Activated T-cell treated with anti-CD3 and anti-CD28 coated beads, Interleukin-2, amount 50 U/mL, for 1 hour (primary cell): ENCODE measurements at places on chromosomes 1 and 21.

DNA sequence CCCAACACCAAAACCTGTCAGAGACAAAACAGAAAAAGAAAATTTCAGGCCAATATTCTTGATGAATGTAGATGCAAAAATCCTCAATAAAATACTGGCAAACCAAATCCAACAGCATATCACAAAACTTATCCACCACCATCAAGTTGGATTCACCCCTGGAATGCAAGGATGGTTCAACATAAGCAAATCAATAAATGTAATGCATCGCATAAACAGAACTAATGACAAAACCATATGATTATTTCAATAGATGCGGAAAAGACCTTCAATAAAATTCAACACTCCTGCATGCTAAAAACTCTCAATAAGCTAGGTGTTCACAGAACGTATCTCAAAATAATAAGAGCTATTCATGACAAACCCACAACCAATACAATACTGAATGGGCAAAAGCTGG is 3.8 kb upstream of the OR2L5 start:
- DNase-seq, result no peak

- DNase-seq, result no peak
These were observed 37.2 kb upstream of the SLC9A1 start for GRCh38 chr1:27192039-27192529.

DNA sequence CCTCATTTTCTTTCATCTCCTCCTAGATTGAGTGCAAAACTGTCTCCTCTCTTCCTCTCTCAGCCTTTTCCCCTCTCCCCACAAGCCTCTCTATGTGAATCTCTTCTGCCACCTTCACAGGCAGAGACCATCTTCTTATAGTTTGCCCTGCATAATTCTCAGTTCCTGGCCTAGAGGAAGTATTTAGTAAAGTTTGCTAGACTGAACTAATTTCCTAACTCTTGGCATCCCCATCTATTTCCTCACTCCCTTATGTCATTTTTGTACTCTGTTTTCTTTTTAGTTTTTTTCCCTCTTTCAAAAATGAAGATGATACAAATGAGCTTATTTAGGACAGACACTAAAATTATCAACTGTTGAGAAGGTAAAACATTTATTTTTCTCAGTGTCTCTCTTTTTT is 66.0 kb downstream of the XCL2 start:
- DNase-seq, result no peak

DNA sequence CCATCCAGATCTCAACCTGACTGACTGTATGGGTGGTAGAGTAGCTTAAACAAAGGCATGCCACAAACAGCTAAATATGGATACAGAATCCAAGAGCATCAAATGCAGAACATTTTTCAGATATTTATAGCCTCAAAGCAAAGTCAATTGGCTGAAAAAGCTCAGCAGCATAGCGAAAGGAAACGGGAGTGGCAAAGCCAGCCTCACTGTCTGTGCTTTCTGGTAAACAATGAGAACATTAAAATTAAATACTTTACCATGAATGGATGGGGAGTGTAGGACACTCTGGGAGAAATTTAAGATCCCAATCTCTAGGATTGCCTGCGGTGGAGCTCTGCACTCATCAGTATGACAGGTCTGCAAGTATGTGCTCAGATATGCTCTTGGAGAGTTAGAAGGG is 4.4 kb downstream of the RASAL2 start:
- DNase-seq, result no peak

DNA sequence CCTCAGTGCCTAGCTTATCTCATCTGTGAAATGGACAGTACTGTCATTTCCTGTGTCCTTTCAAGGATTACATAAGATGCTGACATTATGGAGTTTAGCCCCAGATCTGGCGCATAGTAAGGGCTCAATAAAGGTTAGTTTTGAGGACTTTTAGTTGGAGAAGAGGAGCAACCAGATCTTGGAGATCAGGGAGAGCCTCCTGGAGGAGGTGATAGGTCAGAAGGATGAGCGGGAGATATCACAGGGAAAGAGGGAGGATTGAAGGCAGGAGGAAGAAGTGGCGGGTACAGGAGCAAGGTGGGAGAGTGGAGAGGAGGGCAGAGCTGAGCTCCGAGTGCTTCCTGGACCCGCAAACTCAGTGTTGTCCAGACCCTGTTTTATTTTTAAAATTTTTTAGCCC is 17.5 kb downstream of the SLC66A1 start:
- DNase-seq, result no peak

GRCh38 chr1:205274041-205274691 is 46.4 kb downstream of the TMCC2 start:
- no peak for DNase-seq

DNA sequence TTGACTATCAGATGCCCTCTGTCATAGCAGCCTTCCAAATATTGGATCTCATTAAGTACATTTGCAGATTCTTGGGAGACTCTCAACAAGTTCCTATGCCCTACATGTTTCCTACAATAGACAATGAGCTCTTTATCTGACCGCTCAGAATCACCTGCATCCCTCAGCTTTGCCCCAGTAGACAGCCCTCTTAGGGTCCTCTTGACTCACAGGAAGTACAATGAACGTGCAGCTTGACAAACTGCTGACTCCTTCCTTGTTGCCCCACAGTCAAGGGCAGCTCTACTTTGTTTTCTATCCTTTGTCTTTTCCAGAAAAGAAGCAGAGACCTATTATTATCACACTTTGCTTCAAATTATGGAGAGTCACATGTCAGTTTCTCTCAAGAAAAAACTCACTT is 27.6 kb downstream of the SLC44A5 start:
- no peak for DNase-seq

GRCh38 chr1:174982971-174983689 is 16.6 kb upstream of the CACYBP start:
- DNase-seq, result no peak

DNA sequence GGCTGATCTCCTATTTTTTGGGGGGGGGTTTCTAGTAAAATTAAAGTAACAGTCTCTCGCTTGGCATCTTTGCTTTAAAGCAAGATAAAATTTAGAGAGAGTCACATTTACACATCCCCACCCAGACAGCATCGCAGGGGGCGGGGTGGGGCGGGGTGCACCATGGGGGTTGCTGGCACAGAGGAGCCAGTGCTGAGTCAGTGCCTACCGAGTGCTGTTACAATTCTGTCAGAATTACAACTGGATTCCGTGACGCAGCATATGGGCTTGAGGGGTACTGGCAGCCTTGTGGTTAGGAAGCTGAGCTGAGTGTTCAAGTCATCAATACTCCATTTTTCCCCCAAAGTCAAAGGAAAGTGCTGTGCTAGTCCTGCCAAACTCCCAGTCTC is 175.9 kb downstream of the PRDM16 start:
- no peak for DNase-seq

DNA sequence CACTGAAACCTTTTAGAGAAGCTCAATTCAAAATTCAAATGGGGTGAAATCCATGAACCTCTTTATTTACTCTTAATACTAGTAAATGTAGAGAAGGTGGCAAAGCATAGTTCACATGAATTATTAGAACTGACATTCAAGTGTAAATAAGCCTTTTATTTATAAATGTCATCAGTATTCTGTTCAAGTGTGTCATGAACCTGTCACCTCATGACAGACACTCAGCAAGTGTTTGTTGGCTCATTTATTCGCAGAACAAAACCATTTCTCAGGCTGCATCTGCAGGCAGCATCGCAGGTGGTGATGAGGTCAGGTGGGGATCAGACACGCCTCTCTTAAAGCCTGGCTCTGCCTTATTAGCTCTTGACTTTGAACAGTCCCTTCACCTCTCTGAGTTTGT is 116.6 kb downstream of the SETD4 start:
- no peak for DNase-seq

GRCh38 chr1:234782791-234783190 is 172.8 kb upstream of the IRF2BP2 start:
- no peak for DNase-seq

DNA sequence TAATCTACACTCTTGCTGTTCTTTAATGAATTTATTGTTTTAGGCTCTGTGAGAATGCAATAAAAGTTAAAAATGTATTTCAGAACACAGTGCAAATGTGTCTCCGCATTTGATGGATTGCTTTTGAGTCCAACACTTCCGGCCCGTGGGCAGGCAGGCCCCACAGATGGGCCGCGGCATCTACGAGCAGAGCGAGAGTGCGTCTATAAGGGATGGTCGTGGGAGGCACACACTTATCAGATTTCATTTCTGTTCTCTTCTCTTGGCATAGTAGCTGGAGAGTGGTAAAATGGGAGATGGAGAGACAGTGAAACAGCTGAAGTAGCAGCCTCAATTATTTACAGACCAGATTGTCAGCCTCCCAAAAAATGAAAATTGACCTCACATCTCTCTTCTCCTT is 134.2 kb downstream of the NAV1 start:
- DNase-seq, result no peak

GRCh38 chr1:112172294-112172882 is 182.9 kb upstream of the KCND3 start:
- no peak for DNase-seq

DNA sequence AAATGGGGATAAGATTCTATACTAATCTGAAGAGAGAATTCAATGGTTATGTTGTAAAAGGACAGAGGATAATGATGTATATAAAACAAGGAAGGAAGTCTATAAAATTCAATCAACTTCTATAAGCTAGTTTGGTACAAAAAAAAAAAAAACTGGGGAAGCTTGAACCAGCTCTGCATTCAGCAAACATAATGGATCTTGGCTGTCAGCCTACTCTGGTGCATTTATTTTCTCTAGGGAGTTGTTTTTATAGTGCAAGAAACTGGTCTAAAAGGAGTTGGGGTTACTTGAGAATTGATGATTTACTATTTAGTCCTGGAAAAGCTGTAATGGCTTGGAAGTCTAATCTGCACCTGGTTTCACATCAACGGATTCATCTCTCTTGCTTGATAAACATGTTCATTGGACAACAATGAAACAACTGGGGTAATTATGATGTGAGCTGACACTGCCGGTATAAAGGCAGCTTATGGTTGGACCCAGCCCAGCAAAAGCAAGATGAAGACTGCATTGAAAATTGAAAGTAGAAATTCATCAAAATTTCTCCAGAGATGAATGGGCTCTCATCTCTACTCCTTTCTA is 199.4 kb upstream of the NRIP1 start:
- no peak for DNase-seq

DNA sequence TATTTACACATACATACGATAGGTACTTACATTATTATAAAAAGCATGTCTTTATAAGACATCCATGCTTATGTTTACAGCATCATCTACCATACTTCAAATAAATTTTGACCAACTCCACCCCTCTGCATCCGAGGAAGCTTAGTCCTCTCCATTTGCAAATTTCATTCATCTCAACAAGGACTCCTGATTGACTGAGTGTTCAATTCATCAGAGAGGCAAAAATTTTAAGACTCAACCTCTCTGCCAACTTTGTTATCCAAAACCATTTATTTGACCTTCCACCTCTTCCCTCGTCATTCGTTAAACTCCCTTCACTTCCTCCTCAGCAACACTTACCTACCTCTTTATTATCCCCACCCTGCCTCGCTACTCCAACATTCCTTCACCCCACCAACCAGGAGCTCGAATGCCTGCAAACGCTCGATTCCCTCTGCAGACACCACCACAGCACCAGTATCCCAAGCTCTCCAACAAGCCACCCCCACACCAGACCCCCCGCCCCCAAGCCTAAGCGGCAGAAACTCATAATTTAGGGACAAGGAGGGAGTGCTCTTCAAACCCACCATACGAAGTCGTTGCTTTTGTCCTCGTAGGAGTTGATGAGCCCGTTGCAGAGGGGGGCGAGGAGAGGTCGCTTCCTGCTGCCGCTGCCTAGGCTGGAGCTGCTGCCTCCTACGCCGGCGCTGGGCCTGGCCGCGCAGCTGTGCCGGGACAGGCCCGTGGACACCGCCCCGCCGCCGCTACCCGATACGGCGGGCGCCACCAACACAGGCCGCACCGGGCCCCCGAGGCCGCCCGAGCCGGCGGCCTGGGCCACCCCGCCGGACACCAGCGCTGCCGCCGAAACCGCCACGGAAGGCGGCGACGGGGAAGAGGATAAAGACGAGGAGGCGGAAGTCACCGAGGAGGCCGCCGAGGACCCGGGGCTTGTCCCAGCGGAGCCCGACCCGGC is 803 bp downstream of the COP1 start:
- no peak for DNase-seq

DNA sequence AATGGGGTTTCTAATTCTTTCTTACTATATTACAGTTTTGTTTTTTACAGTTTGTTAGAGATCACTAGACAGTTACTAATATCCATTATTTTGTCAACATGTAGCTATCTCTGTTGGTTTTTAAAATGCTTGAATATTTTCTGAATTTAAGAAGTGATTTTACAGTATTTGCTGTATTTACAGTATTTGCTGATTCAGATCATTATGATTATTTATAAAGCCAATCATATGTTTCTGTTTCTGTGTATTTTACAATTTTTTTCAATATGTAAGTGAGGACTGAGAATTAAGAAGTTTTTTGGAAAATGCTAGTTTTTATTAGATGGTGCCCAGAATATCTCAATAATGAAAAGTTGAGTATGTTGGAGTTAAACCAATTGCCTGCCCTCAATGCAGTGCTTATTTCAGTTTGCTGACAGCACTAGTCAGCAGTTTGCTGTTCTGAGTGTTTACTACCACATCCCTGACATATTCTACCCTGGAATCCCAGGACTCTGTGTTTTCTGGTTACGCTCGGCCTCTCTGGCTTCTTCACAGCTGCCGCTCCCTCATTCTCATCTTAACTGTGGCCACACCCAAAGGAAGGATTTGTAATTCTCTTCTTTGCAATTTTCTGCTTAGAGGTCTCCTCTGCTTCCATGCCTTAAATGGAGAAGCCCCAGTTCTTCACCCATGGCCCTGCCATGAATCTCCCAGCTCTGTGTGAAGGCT is 68.0 kb upstream of the BACH1 start:
- DNase-seq, result no peak

GRCh38 chr1:52551507-52552235 is 1.2 kb downstream of the TUT4 start:
- DNase-seq, result peak; percentile 57

DNA sequence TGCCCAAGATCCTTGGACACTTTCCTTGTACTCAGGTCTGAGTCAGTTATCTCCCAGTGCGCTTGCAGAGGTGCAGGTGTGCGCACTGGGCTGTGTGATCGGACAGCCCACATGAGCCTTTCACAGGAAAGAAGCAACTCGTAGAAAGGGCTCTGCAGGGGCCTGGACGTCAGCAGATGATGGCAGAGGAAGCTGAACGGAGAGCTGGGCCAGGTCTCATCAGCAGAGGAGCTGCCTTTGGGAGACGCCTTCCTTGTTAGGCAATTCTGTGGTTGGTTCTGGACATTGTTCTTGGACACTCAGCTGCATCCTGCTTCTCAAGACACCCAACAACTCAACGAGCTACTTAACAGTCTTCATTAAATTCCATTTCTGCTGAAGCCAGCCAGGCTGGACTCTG is 7.5 kb upstream of the PROK1 start:
- DNase-seq, result no peak

DNA sequence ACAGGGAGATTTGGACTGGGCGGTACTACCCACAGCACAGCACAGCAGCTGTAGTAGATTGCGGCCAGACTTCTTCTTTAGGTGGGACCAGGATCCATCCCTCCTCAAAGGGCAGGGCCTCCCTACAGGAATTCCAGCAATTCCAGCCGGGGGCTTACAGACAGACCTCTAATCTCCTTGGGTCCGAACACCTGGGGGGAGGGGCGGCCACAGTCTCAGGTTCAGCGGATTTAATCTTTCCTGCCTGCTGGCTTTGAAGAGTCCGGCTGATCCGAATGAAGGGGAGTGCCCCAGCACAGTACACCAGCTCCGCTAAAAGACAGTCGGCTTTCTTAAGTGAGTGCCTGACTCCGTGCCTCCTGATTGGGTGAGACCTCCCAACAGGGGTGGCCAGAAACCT is 1708.5 kb downstream of the BRINP3 start:
- DNase-seq, result no peak

- no peak for DNase-seq
These were observed 49.2 kb downstream of the C8A start for GRCh38 chr1:56903778-56904177.

GRCh38 chr21:35988416-35989137 is 71.7 kb downstream of the SETD4 start:
- no peak for DNase-seq
